Aorta (tissue), 5 donors: ENCODE measurements at places on chromosomes 12 and 14.
A peak's percentile ranks its signal among the peaks of the same experiment; 100 is the strongest.

DNA sequence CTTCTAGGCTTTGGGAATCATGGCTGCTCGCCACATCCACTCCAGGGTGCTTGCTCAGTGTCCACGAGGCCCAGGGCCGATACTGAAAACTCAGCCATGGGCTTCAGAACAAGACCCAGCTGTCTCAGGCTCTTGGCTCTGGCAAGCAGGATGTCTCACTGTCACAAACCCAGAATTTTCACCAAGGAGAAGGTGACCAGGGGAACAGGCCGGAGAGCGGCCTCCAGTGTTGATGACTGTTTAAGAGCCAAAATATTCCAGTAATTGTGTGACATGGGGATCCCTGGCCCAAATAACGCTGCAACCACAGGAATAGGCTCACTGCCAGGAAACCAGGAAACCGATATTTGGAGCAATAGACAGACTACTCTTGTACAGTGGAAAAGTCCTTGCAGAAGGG is 9.8 kb upstream of the SERPINA5 start:
- DNase-seq, result no peak

- no peak for DNase-seq
Measured at GRCh38 chr12:19311165-19311564, 128.1 kb upstream of the AEBP2 start.

- DNase-seq, result no peak
Measured at GRCh38 chr14:34484726-34485125, 22.7 kb upstream of the SPTSSA start.

DNA sequence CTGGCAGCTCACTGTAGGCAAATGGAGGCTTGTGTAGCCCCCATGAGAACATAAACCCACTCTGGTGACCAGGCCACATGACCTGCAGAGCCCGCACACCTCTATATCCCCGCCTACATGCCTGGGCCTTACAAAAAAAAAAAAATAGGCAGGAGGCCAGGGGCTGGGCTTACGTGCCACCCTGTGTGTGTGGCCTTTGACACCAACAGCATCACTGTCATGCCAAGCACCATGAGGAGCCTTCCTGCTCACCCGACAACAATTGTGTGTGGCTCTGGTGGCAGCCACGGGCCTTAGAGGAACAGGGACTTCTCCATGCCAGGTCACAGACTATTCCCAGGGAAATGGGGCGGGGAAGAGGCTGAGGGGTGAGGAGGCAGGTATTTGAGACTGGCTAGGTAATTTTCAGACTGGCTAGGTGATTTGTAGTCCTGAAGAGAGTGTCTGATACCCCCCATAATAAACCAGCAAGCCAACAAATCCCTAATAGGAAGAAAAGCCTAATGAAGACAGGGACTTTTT is 140.0 kb downstream of the DPF3 start:
- no peak for DNase-seq

- no peak for DNase-seq
Measured at GRCh38 chr12:25248732-25249131, 2.0 kb downstream of the KRAS start.

DNA sequence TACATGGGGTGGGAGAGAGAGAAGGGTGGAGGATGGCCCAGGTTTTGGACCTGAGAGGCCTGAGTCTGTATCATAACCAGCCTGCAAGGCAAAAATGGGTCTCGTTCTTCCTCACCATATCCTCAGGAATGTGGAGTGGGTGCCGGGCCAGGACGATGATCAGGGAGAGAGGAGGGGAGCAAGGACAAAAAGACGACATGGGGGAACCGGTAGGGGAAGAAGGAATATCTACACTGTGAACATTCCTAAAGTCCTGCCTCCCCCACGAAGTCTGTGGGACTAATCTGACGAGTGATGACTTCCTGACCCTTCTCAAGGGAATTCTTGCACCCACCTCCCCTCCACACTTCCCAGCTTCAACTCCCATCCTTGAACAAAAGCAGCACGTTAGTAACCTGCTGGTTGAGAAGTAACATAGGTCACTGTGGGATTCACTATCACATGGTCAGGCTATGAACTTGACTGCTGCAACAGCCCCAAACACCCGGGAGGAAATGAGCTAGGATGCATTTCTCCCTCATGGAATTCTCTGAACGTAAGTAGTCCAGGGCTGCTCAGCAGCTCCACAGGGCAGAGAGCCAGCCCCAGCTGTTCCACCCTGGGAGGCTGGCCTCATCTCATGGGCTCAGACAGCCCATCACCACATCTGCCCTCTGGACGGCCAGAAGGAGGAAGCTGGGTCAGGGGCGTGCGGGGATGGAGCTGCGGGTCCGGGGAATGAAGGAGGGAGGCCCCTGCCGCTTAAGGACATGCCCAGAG is 36.8 kb upstream of the VWF start:
- DNase-seq, result no peak

GRCh38 chr12:104764225-104765091 is 193.6 kb downstream of the SLC41A2 start:
- no peak for DNase-seq

DNA sequence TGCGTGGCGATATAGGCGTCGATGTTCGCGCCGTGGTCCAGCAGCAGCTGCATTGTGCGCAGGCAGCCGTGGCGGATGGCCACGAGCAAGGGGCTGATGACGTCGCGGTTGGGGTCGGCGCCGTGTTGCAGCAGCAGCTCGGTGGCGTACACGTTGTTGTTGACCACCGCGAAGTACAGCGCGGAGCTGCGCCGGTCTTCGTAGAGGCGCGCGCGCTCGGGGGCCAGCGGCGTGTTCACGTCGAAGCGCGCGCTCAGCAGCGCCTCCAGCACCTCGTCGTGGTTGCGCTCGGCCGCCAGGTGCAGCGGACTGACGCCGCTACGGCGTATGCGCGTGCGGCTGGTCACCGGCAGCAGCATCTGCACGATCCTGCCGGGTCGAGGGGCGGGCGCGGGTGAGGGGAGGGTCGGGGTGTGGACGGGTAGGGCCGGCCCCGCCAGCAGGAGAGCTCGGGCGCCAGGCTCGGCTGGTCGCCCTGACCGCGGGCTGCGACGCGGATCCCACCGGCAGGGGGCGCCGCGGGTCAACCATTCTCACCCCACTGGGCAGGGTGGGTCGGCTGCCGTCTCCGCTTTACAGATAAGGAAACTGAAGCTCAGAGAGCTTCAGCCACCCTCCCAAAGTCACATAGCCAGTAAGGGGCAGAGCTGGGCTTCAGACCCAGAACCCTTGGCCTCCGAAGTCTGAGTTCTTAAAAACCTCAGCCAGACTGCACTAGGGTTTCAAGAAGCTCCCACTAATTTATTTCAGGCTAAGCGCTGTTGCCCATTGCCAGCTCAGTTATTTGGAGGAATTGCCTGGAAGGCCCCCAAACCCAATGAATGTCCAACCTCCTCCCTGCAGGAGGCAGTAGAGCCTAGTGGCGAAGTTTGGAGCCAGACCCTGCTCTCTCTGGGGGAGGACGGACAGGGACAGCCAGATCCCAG is 12.4 kb downstream of the FAM181A start:
- peak; percentile 90 for DNase-seq

- DNase-seq, result no peak
Measured at GRCh38 chr12:11539156-11539555, 110.3 kb upstream of the ETV6 start.

- DNase-seq, result no peak
Measured at GRCh38 chr12:120370343-120371243, 1.6 kb upstream of the MSI1 start.

- DNase-seq, result no peak
Measured at GRCh38 chr12:121750507-121750955, 38.0 kb downstream of the TMEM120B start.

- DNase-seq, result no peak
Measured at GRCh38 chr14:56293506-56293905, 175.3 kb downstream of the PELI2 start.

DNA sequence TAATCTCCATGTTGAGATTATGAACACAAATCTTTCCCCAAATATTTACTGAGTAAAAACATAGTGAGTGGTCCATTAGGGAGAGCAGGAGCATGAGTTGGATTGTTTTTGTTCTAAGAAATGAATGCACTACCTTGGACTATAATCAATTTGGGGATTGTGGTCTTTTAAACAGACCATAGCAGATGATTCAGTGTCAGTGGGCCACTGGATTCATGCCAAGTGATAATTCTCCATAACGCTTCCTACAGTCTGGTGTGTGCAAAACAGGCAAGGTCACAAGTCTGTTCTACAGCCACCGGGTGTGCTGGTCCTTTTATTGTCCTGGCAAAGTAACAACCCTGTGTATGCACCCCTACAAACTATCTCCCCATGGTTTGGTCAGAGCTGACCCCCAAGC is 266.3 kb downstream of the APAF1 start:
- DNase-seq, result no peak

DNA sequence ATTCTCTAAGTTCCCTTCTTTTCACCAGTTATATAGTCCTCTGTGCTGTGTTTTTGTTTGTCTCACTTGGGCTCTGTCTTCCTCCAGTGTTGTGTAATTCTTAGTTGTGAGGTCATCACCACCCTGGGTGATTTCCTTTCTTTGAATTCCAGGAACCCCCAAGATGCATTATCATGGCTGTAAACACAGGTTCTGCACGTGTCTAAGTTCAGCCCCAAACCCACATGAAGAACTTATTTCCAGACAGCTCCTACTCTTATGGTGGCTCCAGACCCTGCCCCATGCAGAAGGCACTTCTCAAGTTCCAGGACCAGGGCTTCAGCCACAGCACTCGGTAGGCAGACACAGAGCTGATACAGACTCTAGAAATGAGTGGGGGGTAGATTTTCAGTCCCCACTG is 560.5 kb downstream of the BCL11B start:
- DNase-seq, result no peak

GRCh38 chr12:107584563-107584962 is 101.0 kb upstream of the PWP1 start:
- DNase-seq, result no peak

DNA sequence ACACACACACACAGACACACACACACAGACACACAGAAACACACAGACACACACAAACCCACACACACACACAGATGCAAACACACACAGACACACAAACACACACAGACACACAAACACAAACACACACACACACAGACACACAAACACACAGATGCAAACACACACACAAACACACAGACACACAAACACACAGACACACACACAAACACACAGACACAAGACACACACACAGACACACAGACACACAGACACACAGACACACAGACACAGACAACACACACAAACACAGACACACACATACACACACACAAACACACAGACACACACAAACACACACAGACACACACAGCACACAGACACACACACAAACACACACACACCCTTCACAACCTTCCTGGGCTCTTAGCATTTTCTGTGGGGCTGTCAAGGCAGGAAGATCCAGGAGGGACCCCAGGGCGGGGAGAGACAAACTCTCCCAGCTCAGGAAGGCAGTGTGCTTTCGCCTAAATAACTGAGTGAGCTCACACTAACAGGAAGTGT is 24.2 kb upstream of the INF2 start:
- DNase-seq, result no peak

DNA sequence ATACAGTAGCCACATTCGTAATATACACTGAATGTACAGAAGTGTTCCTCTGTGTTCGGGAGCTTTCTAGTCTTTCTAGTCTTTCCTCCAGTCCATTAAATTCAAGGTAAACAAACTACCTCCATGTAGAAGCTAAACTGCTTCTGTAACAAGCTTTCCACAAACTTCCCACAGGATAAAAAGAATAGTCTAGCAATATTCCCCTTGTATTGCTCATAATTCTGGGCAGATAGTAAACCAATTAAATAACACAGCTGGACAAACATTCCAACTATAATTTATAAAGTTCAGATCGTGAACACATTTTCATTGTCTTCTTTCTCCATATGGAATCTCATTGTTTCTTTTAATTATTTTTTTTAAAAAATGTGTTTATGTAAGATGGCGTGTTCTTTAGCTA is 307.2 kb downstream of the AEBP2 start:
- DNase-seq, result no peak

GRCh38 chr14:99579903-99580571 is 24.0 kb downstream of the CCDC85C start:
- no peak for DNase-seq

DNA sequence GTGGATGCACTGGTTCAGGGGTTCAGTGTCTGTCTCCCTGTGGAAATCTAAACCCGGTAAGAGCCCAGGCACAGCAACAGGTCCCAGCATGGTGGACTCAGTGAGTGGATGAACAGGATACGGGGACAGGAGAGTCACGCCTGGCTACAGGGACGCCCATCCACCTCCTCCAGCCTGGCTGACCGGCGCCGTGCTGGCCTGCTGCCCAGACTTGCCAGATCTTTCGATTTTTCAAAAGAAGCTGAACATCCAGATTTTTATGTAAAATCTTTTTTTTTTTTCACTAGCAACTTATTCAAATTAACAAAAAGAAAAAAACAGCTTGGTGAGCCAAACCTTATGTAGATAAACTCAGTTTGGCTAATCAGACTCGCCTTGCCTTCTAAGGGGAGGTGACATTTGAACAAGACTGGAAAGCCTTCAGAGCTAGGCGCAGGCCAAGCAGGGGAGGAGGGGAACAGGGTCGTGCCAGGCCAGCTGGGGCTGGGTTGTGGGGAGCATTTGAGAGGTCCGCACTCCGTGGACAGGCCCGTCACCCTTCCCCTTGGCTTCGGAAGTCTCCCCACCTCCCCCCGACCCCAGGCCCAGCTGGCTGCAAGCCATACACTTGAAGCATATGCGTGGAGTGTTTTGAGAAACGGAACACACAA is 87.8 kb upstream of the NCOR2 start:
- DNase-seq, result peak; percentile 91

DNA sequence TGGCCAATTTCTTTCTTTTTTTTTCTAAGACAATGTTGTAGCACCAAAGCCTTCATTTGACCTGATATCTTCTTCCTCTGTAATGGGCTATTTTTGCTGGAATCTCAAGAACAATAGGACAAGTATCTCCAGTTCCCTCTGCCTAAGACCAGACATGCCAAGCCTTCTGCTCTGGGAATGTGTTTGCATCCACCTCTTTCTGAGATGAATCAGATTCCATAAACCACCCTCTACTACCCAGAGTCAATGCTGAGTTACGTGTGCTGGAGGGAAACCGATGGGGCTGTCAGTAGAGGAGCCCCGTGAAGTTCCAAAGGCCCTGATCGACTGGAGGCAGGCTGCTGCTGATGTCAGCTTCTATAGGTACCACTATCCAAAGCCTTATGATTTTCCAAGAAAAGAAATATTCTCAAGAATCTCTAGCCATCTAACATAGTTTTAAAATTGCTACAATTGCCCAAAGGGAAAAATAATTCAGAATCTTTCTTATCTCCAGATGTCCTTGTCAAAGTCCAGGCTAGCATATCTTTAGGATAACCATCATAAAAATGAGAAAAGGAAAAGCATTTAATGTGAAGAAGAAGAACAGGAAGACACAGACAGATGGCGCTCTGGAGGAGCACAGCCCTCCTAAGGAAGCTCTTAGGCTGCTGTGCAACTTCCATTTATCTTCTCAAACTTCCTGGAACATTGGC is 101.9 kb downstream of the SLC8A3 start:
- no peak for DNase-seq

DNA sequence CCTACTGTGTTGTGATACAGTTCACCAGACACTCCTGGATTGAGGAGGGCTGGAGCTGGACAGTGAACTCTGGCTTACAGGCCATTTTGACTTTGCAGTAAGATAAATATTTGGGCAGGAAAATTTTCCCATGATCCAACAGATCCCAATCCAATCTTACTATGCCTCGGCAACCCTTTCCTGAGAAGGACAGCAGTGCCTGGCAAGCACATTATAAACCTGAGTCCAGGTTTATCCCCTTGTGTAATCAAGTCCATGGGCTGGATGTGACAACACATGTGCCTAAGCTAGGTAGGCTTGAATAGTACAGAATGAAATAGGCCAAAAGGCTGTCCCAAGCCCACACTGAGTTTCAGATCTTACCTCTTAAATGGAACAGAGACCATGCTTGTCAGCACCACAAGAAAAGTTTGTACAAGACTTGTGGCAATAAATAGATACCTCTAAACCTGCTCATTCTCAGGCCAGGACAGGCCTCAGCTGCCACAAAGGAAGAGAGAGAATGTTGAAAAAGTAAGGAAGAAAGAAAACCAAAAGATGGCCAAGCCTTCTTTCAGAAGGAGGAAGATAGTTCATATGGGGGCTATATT is 34.9 kb downstream of the CREBL2 start:
- no peak for DNase-seq
